ENCODE measurements at places on chromosomes 1 and 21.

- DNase-seq, result no peak
Observed at GRCh38 chr1:204108312-204109141, 35.6 kb downstream of the SOX13 start.

- DNase-seq, result no peak
Observed at GRCh38 chr1:210376836-210377372, 48.2 kb downstream of the HHAT start.

- DNase-seq, result no peak
Observed at GRCh38 chr1:182971219-182971618, 18.3 kb upstream of the SHCBP1L start.

DNA sequence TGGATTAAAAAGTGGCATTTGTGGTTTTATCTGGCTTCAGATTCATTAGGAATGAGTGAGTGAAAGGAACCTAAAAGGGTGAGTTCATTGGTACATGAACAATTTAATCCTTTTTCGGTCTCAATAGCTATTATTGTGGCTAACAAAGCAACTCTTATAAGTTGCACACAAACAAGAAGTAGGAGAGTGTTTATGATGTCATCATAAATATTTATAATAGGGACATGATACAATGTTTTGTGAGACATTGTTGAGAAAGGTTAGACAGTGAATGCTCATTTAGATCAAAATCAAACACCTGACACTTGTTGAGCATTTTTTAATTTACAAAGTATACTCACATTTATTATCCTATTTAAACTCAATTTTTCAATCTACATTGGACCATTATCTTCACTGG, 363.4 kb downstream of the PDE4B start:
- DNase-seq, result no peak

DNA sequence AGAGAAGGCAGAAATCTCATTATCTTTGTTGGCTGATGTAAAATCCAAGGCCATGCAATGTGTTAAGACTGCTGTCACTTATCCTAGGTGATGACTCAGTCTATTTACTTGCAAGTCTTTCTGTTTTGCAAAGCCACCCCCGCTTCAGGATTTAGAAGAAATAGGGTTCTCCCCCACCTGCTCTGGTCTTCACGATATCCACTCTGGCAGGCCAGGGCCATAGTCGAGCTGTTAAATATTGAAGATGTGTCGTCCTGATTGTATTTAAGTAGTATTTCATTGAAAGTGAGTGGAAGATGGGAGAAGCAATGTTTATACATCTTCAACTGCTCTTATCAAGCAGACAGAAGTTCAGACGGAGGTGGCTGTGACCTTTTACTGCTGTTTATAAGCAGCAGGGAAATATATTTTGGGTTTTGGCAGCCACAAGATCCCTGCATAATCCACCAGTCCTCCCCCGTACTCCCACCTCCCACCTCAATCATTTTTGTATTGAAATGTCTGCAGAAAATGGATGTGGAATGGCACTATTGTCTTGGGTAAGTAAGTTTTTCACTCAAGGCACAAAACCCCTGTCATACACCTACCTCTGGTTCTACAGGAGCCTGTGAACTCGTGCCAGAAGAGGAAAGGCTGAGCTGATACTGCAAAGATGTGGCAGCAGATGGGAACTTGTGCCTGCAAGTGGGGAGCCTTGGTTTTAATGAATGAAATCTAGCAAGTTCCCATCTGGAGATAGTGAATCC, 117.4 kb downstream of the MRPS6 start:
- DNase-seq, result no peak

DNA sequence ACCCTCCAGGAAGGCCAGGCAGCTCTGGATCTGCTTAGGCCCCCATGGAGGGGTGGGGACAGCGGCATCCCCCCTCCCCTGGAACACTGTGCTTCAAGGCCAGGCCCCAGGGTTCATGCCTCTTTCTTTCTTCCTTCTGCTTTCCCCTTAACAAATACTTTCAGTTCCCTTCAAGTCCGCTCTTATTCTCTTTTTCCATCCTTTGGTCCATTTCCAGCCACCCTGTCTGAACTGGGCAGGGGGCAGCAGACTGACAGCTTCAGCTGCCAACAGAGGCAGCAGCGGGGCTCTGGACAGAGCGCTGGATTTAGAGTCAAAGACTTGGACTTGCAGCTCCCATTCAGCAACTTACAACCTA, 1.1 kb upstream of the CD244 start:
- DNase-seq, result no peak

GRCh38 chr1:25096307-25097150, 135.8 kb downstream of the SYF2 start:
- no peak for DNase-seq

DNA sequence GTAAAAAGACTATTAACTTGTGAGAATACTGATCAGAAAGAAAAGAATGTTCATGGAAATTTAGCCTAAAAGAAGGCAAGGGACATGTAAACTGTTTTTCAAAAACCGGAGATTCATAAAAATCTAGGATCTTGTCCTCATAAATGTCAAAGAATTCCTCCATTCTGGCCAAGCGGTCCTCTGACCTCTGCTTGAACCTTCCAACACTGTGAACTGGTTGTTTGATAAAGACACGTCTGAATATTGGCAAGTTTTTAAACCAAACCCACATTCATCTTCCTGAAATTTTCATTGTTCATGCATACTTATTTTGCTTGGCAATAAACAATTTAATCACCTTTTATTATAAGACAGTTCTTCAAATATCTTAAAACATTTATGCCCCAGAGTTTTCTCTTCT, 19.8 kb downstream of the ASPM start:
- no peak for DNase-seq

- no peak for DNase-seq
Observed at GRCh38 chr1:88219521-88219920, 464.6 kb upstream of the PKN2 start.

GRCh38 chr1:238177351-238177750, 286.6 kb upstream of the ZP4 start:
- no peak for DNase-seq

GRCh38 chr1:23673086-23673813, 18.4 kb upstream of the RPL11 start:
- peak; percentile 23 for DNase-seq

- no peak for DNase-seq
Observed at GRCh38 chr1:164611754-164612642, 53.0 kb downstream of the PBX1 start.

- DNase-seq, result no peak
Observed at GRCh38 chr21:44383216-44383615, 29.8 kb downstream of the TRPM2 start.

- DNase-seq, result no peak
Observed at GRCh38 chr1:109687641-109688499, at the start of gene GSTM1. Gene GSTM1 (plus strand): TSS chr1:109687817. CDS start chr1:109687874, 57 bp downstream.

GRCh38 chr1:71785450-71785849, 496.9 kb downstream of the NEGR1 start:
- no peak for DNase-seq

- no peak for DNase-seq
Observed at GRCh38 chr1:54001591-54001990, 16.4 kb downstream of the LDLRAD1 start.

GRCh38 chr1:226946841-226947240, 6.7 kb downstream of the COQ8A start:
- DNase-seq, result no peak

- DNase-seq, result no peak
Observed at GRCh38 chr1:53111073-53111556, 31.3 kb downstream of the SLC1A7 start.

GRCh38 chr21:41501919-41502318, 6.0 kb downstream of the TMPRSS2 start:
- DNase-seq, result no peak

DNA sequence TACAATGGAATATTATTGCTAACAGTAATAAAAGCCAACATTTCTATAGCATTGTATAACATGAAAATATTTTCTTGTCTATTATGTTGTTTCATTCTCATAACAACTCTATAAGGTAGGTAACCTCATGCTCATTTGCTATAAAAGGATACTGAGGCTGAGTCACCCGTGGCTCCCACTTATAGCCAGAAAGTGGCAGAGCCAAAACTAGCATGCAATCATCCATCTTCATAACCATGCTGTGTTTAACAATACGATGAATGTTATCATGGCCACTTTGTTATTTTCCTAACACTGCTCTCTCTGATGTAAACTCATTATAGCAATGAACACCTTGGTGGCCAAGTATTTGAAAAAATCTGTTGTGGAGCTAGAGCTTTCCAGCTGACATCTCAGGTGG, 80.8 kb upstream of the JUN start:
- DNase-seq, result no peak

DNA sequence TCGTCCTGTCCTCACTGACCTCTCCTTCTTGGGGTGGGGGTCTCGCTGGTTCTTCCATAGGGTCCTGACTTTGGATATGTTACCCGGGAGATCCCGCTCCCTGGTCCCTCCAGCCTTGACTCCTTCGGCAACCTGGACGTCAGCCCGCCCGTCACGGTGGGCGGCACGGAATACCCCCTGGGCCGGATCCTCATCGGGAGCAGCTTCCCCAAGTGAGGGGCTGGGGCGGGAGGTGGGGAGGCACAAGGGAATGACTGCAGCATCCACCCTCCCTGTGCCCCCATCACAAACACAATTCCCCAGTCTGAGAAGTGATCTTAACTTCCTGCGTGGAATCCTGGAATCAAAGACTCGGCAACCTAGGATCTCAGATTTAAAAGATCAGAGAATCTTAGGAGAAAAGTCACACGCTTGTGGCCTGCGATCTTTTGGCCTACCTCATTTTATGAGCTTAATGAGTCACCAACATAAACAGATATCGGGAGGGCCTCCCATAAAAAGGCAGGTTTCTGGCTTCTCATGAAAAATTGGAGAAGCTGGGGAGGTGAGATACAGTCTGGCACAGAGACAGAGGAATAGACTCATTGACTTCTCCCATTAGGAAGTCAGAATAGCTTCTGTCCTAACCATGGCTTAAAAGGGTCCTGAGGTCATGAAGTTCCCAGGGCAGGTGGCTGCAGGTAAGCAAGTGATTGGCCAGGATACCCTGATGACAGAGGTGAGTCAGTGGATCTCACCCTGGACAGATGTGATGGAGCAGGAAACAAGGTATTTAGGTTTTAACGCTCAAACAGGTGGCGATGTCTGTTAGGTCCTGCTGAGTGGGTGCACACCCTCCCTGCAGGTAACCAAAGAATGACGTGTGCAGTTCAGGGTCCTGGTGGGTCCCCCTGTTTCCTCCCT, 15.9 kb upstream of the PADI3 start:
- no peak for DNase-seq

- DNase-seq, result no peak
Observed at GRCh38 chr1:42424201-42424600, 31.6 kb downstream of the ZMYND12 start.

DNA sequence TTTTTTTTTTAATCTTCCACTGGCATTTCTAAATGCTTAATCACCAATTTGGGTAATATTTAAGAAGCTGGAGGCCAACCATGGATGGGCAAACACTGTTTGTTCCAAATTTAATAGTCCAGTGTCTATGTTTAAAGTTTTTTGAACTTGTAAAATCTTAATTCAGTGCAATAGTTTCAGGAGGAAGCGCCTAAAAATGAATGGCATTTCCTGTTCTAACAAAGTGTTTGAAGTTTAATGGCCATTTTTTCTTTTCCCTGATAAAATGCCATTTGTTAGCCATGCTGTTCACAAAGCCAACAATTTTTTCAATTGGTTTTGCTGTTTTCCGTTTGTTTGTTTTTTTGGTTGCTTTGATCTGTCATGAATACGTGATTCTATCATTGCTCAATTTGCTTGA, 552.1 kb downstream of the LMO4 start:
- DNase-seq, result no peak

GRCh38 chr1:14704846-14705245, 106.4 kb downstream of the KAZN start:
- DNase-seq, result no peak

GRCh38 chr1:30648408-30649000, 74.9 kb downstream of the MATN1 start:
- no peak for DNase-seq

- DNase-seq, result no peak
Observed at GRCh38 chr1:117147341-117147831, 25.8 kb upstream of the TRIM45 start.

- peak; percentile 28 for DNase-seq
Observed at GRCh38 chr1:241677201-241677600, 25.1 kb downstream of the WDR64 start.

DNA sequence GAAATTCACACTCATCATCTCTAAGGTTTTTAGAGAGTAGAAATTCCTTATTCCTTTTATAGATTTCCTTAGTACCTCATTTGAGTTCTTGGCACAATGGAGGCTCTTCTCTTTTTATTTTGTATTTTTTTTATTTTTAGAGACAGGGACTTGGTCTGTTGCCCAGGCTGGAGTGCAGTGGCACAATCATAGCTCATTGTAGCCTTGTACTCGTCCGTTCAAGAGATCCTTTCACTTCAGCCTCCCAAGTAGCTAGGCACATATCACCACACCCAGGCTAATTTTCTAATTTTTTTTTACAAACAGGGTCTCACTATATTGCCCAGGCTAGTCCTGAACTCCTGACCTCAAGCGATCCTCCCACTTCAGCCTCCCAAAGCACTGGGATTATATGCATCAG, 29.6 kb downstream of the RGL1 start:
- DNase-seq, result no peak

DNA sequence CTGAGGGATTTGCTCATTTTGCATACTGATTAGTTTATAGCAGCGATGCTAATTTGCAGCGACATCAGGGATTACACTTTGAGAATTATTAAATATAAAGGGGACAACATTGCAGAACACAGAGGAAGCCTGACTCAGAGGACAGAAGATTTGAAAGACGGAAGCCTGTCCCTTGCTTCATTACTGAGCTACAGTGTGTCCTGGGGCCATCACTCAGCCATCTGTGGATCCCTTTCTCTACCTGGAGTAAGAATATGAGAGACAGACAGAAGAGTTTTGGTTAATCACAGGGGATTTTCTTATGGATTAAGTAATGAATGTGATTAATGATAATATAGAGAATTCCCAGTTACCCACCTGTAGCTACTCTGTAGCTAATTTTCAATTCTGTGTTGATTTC, 134.7 kb downstream of the DISC1 start:
- no peak for DNase-seq

DNA sequence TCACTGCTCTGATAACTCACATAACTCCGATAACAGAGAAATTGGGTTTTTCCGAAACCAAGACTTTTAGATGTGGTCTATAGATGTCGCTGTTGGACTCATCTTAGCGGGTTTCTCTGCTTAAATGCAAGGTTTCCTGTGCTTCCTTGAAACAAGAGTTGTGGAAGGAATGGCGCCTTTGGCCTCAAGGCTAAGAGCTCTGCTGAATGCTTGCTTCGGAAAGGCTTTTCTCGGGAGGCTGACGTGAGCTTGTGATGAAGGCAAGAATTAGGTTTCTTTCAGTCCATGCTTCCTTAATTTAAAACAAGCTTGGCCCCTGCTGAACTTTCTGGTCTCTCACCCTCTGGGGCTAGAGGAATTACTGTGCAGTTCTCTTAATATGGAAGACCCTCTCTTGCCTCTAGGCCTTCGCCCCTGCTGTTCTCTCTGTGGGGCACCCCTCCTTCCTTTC, 113.5 kb downstream of the MAP3K21 start:
- DNase-seq, result peak; percentile 58

DNA sequence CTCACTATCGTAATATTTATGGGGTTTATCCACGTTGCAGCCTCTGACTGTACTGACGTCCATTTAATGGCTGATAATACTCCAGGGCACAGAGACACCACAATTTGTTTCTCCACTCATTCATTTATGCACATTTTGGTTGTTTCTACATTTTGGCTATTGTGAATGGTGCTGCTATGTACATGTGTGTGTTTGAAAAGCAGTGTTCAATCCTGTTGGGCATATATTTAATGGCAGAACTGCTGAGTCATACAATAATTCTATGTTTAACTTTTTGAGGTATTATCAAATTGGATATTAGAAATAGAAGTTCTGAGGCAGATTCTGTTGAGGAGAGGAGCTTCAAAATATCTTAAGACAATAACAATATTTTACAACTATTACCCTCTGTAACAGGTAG, 39.0 kb upstream of the NADK start:
- no peak for DNase-seq

- no peak for DNase-seq
Observed at GRCh38 chr1:90412563-90412962, 304.5 kb downstream of the BARHL2 start.
